Mesothelial cell of epicardium (in vitro differentiated cells): ENCODE measurements at places on chromosomes 2 and 18.

- no peak overlapping the region for H3K4me3 ChIP-seq
- peaks cover 2% of the 10 kb centered on the region for H3K27me3 ChIP-seq
- H3K4me1 ChIP-seq = peaks cover 4% of the 10 kb centered on the region
- no peak for DNase-seq
- H3K27ac ChIP-seq = no peak overlapping the region
Observed at GRCh38 chr2:158006961-158007719, 94.5 kb upstream of the UPP2 start.

DNA sequence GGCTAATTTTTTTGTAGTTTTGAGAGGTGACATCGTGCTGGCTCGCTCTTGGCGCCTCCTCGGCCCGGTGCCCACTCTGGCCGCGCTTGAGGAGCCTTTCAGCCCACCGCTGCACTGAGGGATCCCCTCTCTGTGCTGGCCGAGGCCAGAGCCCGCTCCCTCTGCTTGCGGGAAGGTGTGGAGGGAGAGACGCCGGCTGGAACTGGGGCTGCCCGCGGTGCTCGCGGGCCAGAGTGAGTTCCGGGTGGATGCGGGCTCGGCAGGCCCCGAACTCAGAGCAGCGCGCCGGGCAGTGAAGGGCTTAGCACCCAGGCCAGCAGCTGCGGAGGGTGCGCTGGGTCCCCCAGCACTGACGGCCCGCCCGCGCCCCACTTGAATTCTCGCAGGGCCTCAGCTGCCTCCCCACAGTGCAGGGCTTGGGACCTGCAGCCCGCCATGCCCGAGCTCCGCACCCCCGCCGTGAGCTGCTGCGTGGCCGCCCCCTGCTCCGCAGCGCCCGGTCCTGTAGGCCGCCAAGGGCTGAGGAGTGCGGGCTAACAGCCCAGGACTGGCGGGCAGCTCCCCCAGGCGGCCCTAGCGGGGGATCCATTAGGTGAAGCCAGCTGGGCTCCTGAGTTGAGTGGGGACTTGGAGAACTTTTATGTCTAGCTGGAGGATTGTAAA is 113.2 kb upstream of the ZSWIM2 start:
- H3K27me3 ChIP-seq = no peaks in the 10 kb centered on the region
- no peaks in the 10 kb centered on the region for H3K4me1 ChIP-seq
- no peak overlapping the region for H3K4me3 ChIP-seq
- no peaks in the 10 kb centered on the region for H3K36me3 ChIP-seq

GRCh38 chr2:229945975-229946374 is 23.7 kb downstream of the FBXO36 start:
- no peaks in the 10 kb centered on the region for H3K27me3 ChIP-seq
- peaks cover 2% of the 10 kb centered on the region for H3K36me3 ChIP-seq
- peaks cover 6% of the 10 kb centered on the region for H3K4me1 ChIP-seq
- no peak for DNase-seq

GRCh38 chr2:3344897-3345296 is 32.7 kb downstream of the EIPR1 start:
- no peaks in the 10 kb centered on the region for H3K27me3 ChIP-seq
- DNase-seq = no peak
- no peaks in the 10 kb centered on the region for H3K4me1 ChIP-seq
- no peak overlapping the region for H3K27ac ChIP-seq

GRCh38 chr2:53129851-53130250 is 637.8 kb upstream of the CHAC2 start:
- no peak for DNase-seq
- H3K4me1 ChIP-seq = peaks cover 9% of the 10 kb centered on the region
- no peaks in the 10 kb centered on the region for H3K27me3 ChIP-seq
- no peaks in the 10 kb centered on the region for H3K36me3 ChIP-seq
- no peak overlapping the region for H3K4me3 ChIP-seq

DNA sequence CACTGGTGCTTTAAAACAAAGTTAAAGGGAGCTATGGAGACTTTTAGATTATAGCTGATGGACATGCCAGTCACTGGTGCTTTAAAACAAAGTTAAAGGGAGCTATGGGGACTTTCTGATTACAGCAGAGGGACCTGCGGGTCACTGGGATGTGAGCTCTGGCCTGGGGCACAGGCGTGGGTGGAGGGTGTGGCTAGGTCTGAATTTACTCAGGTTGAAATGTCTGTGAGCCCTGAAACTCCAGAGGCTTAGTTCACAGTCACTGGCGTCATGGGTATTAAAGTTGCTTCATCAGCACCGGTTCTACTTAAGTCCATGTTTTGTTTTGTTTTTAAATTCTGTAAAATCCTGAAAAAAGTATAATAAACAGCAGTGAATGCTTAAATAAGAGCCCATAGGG is 49.0 kb upstream of the TMEM18 start:
- no peak for DNase-seq
- H3K27ac ChIP-seq = no peak overlapping the region
- H3K27me3 ChIP-seq = peaks cover 47% of the 10 kb centered on the region
- no peaks in the 10 kb centered on the region for H3K36me3 ChIP-seq
- H3K4me1 ChIP-seq = peaks cover 4% of the 10 kb centered on the region

DNA sequence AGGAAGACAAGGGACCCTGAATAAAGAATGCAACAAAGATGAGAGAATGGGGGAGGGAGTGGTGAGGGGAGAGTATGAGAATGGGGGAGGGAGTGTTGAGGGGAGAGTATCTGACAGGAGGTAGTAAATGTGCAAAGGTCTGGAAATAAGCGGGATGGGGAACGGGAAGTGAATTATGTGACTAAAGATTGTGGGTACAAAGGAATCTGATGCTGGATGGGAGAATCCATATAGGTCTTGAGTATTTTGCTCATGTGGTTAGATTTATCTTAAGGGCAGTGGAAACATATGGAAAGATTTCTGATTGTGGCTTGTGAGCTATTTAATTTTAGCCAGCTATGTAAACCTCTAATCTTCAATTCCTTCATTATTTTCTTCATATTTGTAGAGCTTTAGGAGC is 593.4 kb downstream of the DCC start:
- no peak overlapping the region for H3K4me3 ChIP-seq
- no peaks in the 10 kb centered on the region for H3K36me3 ChIP-seq
- DNase-seq = no peak
- no peak overlapping the region for H3K27ac ChIP-seq
- no peaks in the 10 kb centered on the region for H3K4me1 ChIP-seq

DNA sequence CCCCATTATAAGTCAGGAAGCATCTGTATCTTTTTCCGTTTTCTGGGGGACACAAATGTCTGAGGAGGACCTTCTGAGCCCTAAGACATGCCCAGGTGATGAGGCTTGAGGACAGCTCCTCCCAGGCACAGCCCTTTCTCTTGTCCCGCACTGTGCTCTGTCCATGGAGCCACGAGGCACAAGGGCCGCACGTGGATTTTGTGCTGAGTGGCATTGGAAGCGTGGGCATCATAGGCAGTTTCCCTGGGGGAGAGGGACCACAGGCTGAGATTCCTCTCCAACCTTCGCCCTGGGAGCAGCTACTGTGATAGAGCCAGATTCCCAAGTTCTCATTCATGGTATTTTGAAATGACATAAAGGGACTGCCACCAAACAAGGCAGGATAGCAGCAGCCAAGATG is 139.9 kb downstream of the SH3RF3 start:
- H3K36me3 ChIP-seq = no peaks in the 10 kb centered on the region
- no peak for DNase-seq
- peaks cover 11% of the 10 kb centered on the region for H3K27me3 ChIP-seq
- H3K27ac ChIP-seq = no peak overlapping the region

- H3K36me3 ChIP-seq = no peaks in the 10 kb centered on the region
- peak overlapping the region; percentile 92 for H3K27ac ChIP-seq
- peak; percentile 51 for DNase-seq
- H3K27me3 ChIP-seq = no peaks in the 10 kb centered on the region
Observed at GRCh38 chr2:195612611-195613495, 44.2 kb upstream of the SLC39A10 start.

DNA sequence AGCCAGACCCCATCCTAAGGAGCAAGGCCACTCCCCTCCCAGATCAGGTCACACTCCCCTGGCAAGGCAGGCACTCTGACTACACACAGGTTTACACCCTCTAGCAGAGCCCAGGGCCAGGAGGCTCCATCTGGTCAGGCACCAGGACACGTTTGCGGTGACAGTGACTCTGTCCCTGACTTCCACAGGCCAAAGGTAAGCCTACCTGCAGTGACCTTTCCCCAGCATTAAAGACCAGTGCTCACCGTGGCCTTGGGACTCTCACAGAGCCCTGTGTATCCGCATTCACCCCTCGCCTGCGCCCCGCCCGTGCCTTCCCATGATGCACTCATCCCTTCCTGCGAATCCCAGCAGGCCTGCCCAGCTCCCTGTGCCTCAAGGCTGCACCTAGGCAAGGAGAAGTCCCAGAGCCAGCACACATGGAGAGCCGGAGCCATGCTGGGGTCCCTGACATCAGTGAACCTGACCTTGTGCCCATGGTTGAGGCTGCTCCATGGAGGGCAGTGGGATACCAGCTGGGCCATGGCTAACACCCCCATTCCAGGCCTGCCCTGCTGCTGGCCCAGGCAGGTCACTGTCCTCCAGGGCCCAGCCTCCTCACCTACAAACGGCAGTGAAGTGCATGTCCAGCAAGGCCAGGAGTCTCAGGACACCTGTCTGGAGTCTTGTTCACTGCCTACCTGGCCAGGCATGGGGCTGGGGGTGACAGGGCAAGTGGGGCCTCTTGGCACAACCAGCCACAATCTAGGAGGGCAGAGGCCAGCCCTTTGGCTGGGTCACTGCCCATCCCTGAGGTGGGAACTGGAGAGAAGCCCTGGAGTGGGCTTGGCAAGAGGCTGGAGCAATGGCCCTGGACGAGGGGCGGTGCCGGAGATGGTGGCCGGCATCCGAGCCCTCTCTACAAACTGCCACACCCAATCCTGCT is 3.0 kb downstream of the NEURL3 start:
- peaks cover 3% of the 10 kb centered on the region for H3K27me3 ChIP-seq
- no peak overlapping the region for H3K27ac ChIP-seq
- no peaks in the 10 kb centered on the region for H3K36me3 ChIP-seq
- DNase-seq = no peak
- H3K4me3 ChIP-seq = no peak overlapping the region

DNA sequence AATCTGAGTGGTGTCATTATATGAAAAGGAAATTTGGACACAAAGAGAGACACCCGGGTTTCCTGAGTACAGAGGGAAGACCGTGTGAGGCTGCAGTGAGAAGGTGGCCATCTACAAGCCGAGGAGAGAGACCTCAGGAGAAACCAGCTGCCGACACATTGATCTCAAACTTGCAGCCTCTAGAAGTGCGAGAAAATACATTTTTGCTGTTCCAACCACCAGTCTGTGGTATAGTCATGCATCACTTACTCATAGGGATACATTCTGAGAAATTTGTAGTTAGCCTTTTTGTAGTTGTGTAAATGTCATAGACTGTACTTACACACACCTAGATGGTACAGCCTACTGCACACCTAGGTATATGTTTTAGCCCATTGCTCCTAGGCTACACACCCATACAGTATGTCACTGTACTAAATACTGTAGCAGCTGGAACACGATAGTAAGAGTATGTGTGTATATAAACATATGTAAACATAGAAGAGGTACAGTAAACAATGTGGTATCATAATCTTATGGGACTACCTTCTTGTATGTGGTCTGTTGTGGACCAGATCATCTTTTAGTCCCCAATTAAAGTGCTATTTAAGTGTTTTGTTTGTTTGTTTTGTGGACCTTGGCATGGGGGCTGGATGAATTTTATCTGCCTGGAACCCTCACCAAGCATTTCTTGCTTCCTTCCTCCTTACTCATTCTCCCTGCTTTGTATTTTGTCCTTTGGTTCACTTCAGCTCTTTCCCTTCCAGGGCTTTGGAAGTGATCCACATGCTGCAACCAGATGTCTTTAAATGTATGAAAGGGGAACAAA is 38.3 kb upstream of the SESTD1 start:
- H3K4me1 ChIP-seq = no peaks in the 10 kb centered on the region
- H3K27me3 ChIP-seq = no peaks in the 10 kb centered on the region
- no peak overlapping the region for H3K27ac ChIP-seq
- DNase-seq = no peak
- H3K36me3 ChIP-seq = no peaks in the 10 kb centered on the region

DNA sequence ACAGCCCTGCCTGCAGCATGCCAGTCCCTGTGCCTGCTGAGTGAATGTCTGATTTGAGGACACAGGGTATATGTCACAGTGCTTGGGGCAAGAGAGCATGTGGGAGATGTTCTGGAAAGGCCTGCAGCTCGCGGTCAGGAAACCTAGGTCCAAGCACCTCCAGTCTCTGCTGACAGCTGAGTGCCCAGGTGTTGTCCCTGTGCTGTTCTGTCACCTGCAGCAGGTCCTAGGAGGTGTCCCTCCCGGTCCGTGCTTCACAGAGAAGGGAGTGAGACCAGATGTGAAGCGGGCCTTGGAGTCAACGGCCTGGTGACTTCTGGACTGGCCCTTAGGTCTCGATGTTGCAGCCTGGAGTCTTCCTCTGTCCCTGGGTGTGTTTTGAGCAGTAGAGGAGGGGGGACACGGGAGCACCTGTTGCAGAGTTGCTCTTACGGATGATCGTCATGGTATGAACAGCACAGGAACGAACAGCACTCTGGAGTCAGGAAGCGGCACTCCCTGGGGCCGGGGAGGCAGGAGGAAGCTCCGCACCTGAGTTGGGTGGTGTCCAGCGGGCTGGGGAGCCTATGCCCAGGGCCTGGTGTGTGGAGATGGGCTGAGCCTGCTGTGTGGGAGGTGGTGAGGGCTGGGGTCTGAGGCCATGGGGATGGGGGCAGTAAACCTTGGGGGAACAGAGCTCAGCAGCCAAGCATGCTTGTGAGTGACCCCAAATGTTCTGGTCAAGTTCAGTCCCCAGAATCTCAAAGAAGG is 21.6 kb upstream of the ARHGEF4 start:
- peaks cover 9% of the 10 kb centered on the region for H3K4me1 ChIP-seq
- no peaks in the 10 kb centered on the region for H3K36me3 ChIP-seq
- H3K27me3 ChIP-seq = peaks cover 8% of the 10 kb centered on the region
- DNase-seq = no peak
- H3K27ac ChIP-seq = no peak overlapping the region

DNA sequence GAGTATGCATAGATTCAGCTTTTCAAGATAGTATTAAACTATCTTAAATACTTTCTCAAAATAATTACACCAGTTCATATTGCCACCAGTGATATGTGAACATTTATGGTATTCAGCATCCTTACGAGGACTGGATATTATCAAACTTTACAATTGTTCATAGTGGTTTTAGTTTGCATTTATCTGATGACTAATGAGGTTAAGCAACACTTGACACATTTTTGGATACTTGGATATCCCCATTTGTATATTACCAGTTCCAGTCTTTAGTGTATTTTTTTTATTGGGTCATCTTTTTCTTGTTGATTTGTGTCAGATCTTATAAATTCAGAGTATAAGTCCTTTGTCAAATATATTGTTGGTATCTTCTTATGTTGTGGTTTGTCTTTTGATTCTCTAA is 128.4 kb downstream of the ASXL3 start:
- H3K27me3 ChIP-seq = no peaks in the 10 kb centered on the region
- H3K4me1 ChIP-seq = peaks cover 5% of the 10 kb centered on the region
- no peak for DNase-seq
- H3K36me3 ChIP-seq = peaks cover 26% of the 10 kb centered on the region
- no peak overlapping the region for H3K4me3 ChIP-seq
- no peak overlapping the region for H3K27ac ChIP-seq

- H3K27me3 ChIP-seq = no peaks in the 10 kb centered on the region
- no peaks in the 10 kb centered on the region for H3K36me3 ChIP-seq
- H3K4me3 ChIP-seq = no peak overlapping the region
- peaks cover 17% of the 10 kb centered on the region for H3K4me1 ChIP-seq
Observed at GRCh38 chr2:113831161-113831560, 58.7 kb upstream of the ACTR3 start.
